Progenitor cell of endocrine pancreas (in vitro differentiated cells): ENCODE measurements at places on chromosomes 6 and 20.

GRCh38 chr6:85482206-85482904, 32.5 kb downstream of the NT5E start:
- no peak for DNase-seq

- no peak for DNase-seq
Measured at GRCh38 chr20:22353586-22353985, 230.8 kb downstream of the FOXA2 start.

DNA sequence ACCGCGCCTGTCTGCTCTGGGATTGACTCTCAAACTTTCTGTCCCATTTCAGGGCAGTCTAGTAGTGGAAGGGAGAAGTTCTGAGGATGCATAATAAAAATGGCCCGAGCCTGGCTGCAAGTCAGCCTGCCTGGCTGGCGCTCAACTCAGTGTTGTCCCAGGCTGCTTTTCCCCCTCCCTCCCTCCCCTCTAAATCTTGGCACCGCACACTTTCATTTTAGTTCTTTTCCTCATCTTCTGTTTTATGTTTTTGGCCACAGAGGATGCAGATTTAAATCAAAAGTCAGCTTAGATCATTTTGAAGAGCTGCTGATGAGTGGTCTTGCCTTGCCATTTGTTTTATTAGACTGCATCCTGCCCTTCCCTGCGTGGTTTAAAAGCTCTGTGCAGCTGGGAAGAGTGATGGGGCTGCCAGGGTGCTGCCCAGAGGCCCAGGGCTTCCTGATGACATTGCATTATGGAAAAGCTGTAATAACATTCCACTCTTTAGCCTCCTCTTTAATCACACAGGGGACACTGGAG, 6.5 kb upstream of the UQCC2 start:
- no peak for DNase-seq

DNA sequence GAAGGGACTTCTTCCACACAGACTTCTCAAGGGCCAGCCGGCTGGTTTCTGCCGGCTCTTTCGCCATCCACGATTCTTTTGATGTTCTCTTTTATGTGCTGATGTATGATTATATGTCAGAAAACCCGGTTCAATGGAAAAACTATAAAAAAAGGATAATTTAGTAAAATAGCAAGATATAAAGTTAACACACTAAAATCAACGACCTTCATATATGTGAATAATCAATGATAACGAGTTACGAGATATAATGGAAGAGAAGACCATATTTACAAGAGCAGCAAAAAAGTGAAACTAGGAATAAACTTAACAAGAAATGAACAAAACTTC, 540 bp upstream of the ZSCAN12 start:
- no peak for DNase-seq

DNA sequence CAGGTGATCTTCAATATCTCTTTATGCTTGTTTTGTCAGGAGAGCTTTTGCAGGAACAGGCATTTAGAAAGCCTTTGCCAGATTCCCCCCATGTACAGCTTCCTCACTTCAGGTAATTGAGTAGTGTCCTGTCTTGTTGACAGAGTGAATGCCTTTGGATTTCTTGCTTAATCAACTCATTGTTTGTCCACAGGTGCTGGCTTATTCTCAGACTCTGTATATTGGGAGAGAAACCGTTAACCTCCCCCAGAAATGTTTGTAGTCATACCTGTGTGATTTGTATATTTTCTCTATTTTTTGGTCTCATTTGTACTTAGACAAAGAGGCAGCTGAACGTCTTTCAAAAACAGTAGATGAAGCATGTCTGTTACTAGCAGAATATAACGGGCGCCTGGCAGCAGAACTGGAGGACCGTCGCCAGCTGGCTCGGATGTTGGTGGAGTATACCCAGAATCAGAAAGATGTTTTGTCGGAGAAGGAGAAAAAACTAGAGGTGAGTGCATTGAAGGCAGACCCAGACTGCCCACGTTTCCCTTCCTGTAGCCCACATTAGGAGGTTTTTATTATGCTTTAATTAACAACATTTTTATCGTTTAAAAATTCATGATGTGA, 32.3 kb downstream of the RPRD1B start:
- no peak for DNase-seq

- DNase-seq: no peak
Measured at GRCh38 chr6:54195637-54196036, 84.4 kb downstream of the MLIP start.

GRCh38 chr6:63635215-63635587, 401 bp upstream of the PHF3 start:
- no peak for DNase-seq

GRCh38 chr20:3334156-3334943, 73.1 kb downstream of the DNAAF9 start:
- DNase-seq: no peak

DNA sequence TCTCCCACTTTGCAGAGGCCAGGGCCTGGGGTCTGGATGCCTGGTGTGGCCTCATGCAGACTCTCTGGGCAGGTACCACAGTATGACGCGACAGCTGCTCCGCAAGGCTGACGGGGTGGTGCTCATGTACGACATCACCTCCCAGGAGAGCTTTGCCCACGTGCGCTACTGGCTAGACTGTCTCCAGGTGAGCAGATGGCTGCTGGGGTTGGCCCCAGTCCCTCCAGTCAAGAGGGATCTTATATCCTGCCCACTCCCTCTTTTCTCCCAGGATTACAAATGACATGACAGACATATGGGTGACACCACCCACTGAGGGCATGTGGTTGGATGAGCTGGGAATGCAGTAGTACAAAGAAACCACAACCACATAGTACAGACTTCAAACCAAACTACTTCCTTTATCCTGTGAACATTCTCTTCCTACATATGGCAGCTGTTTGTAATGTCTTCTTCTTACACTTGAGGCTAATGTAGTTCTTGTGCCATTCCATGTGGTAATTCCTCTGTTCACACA, 29.9 kb downstream of the RAB44 start:
- no peak for DNase-seq

DNA sequence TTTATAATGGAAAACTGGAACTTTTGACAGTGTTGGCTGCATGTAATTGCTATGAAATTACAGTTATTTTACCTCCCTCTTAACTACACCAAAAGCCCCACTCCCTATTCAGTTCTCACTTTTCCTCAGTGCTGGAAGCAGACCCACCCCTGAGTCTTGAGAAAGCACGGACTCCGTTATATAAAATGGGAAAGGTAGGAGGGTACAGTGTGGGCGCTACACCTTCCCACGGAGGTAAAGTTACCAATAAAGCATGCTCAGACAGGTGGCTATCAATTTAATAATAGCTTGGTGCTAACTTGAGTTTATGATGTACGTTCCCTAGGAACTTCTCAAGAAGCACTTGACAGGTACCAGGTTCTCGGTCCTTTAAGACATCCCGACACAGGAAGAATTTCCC, 59.0 kb downstream of the CLIC5 start:
- no peak for DNase-seq

DNA sequence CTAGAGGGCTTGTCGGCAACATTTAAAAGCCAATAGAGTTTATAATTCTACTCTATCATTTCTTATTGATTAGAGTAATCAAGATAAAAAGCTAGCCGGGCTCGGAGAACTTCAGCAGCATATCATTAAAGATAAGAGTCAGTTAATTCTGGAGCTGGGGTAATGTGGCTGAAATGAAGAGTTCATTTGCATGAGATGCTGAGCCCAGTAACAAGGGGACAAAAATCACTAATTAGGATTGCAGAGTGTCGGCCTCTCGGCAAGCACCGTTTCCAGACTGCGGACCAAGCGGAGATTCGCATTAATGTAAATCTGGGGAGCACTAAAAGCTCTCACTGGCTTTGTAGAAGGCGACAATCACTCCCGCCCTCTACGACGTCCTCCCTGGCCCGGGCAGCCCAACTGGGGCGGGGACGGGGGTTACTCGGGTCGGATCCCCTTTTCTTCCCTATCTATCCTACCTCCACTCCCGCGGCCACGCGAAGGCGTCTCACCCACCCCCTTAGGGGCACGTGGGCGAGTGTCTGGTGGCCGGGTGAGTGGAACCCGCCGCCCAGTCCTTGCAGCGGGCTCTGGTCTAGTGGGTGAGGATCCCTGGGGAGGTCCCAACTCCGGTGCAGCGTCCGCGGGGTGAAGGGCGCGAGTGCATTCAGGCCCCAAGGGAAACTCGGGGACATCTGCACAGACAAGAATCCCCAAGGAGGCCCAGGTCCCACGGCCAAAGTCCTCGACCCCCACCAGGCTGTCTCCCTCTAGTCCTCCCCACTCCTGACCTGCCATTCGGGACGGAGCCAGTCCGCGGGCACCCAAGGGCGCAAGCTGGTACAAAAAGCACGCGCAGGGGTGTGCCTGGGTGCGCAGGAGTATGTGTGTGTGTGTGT, 42.2 kb upstream of the OSTM1 start:
- no peak for DNase-seq

GRCh38 chr6:166441325-166442078, 58.8 kb upstream of the MPC1 start:
- DNase-seq: no peak

GRCh38 chr20:15634102-15634501, 939.1 kb downstream of the KIF16B start:
- DNase-seq: no peak

DNA sequence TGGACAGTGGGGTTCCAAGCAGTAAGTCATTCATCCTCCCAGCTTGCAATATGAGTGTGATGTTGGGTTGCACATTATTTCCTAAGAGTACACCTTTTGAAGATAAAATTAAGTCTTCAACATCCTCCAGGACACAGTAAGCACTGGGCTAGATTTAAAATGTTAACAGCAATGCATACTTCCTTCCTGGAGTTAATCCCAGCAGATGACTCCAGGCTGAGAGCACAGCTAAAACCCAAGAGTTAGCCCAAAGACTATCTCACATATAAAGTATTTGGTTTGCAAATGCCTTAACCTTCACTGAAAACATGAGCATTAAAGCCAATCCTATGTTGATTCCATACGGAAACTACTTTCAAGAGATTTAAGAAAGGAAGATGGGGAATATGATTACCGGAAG, 69.2 kb downstream of the SLC23A2 start:
- no peak for DNase-seq

GRCh38 chr20:50027611-50028105, 44.9 kb downstream of the SNAI1 start:
- DNase-seq: no peak

DNA sequence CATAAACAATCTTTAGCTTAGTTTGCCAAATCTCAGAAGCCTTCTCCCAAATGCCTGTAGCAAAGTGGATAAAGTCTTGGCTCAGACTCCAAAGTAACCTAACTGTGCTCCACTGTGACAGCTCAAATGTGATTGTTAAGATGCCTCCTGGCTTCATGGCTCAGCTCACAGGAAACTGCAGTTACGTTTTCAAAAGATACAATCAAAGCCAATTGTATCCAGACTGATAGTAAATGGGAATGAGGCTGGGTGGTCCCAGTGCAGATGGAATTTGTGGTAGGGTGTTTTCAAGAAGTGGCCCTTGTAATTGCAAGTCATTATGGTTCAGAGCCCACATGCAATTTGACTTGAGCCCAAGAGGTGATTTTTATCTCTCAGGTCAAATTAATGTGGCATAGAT, 151.2 kb upstream of the TAB2 start:
- DNase-seq: no peak

GRCh38 chr20:60057123-60057865, 99.1 kb downstream of the CDH26 start:
- DNase-seq: peak; percentile 59

GRCh38 chr6:56749632-56750151, 107.0 kb upstream of the DST start:
- DNase-seq: no peak

DNA sequence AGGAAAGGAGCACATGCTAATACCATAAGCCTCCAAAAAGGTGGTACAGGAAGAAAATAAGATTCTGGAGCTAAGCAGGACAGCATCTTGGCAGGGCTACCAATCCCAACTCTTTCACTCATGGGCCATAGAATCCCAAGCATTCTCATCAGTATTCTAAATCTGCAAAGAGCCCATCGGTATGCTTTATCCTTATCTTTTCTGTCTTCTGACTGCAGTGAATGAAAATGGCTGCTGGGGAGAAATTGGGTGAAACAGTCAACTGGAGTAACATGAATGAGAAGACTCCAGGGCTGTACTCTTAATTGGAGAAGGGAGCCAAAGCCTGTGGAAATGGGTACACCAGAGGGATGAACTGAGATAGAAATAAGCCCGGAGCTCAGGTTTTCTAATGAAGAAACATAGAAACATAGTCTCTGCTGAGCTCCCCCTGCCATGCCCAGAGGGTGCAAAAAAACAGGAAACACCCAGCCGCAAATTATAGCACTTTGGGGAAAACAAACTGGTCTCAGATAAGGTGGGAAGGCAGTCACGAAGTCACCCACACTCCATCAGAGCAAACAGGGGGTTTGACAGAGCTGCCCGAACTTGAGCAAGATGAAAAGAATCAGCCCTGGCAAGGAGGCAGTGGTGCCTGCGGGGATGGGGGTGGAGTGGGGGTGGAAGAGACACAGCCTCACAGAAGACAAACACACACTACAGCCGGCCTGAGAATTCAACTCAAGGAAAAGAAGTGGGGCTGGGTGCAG, 35.4 kb upstream of the E2F3 start:
- no peak for DNase-seq

- DNase-seq: no peak
Measured at GRCh38 chr6:167508919-167509852, 184.3 kb downstream of the TTLL2 start.

GRCh38 chr6:135084001-135084915, 29.6 kb upstream of the HBS1L start:
- DNase-seq: no peak

DNA sequence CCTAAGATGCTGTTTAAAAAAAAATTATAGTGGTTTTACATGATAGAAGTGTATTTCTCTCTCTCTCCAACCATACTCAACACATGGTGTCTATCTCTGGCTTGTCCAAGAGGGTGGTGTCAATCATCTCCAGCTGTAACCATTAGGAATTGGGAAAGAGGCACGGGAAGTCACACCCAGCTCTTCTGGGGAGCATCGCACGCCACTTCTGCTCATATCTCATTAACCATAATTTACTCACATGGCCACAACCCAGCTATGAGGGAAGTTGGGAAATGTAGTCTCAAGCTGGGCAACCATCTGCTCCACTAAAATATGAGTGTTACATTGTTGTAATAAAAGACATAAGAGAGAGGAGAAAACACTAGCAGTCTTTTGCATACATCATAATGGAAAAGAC, 30.4 kb upstream of the TSHZ2 start:
- no peak for DNase-seq

DNA sequence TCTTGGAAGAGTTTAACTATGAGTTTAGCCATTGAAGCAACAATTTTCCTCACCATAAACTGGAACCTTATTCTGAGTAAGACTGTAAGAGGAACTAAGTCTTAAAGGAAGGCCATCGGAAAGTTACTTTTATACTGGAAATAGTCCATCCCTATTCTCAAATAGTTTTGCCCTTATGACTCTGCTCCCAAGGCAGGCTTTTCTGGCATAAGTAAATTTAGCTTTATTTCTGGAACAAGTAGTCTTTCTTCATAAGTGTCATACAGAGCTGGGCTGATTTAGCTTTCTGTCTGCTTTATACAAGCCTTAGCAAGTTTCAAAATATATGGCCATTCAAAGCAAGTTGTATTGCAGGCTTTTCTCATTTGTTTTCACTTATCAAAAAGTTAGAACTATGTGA, 328.1 kb downstream of the HACE1 start:
- DNase-seq: no peak

DNA sequence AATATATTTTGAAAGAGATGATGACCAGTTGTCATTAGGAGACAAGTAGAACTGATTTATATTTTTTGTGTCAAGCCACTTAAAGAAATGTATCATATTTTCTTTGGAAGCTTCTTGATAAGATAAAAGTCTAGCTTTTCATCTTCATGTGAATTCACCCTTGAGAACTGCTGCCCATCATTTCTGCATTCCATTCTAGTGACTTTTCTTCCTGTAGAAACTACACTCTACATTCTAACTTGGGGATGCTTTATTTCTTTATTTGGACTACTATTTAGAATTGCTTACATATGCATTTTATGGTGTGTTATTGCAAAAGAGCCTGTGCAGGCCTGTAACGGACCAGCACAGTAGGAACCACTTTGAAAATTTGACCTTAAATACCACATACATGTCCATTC, 335.0 kb upstream of the KCNQ5 start:
- DNase-seq: no peak
